ENCODE measurements at places on chromosomes 16 and 17. TPM values are rescaled to one million over a fixed set of nuclear protein-coding genes. Genes with fewer than 3 reads are reported as not detected.

The CETP gene
- total RNA-seq: not detected

The ZPBP2 gene
- total RNA-seq: not detected

The SPATA33 gene
- 17.8 TPM for total RNA-seq

The DHRS7C gene
- total RNA-seq: not detected

DNA sequence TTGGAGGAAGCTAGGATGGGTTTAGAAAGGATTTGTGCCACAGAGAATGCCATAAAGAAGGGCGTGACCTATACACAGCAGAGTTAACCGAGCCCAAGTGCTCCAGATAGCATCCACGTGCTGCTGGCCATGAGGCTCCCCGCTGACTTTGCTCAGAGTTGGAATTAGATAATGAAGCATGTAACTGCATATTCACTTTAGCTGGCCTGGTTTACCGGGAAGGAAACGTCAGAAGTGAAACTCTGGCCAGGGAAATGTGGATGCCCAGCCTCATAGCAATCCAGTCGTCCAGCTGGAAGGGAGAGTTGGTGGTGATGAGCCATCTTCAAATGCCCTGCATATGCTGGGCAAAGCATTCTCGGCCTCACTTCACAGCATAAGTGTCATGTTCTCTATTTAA lies 6.1 kb downstream of the KRT35 start:
- H3K4me3 ChIP-seq: no peak overlapping the region
- no peak overlapping the region for H3K27ac ChIP-seq

- H3K36me3 ChIP-seq: no peaks in the 10 kb centered on the region
- no peaks in the 10 kb centered on the region for H3K4me1 ChIP-seq
- no peaks in the 10 kb centered on the region for H3K27me3 ChIP-seq
- no peak for DNase-seq
- H3K4me3 ChIP-seq: no peak overlapping the region
Measured at GRCh38 chr17:47235506-47235905, 18.1 kb upstream of the ITGB3 start.

- no peak overlapping the region for H3K4me3 ChIP-seq
- H3K27ac ChIP-seq: no peak overlapping the region
- H3K27me3 ChIP-seq: no peaks in the 10 kb centered on the region
Measured at GRCh38 chr16:67421030-67421429, 4.8 kb upstream of the ZDHHC1 start.

GRCh38 chr17:80872001-80872500 lies 119.6 kb upstream of the CHMP6 start:
- no peak for DNase-seq
- H3K4me1 ChIP-seq: peaks cover 6% of the 10 kb centered on the region
- H3K4me3 ChIP-seq: no peak overlapping the region
- H3K27ac ChIP-seq: no peak overlapping the region
- H3K36me3 ChIP-seq: peaks cover 14% of the 10 kb centered on the region
- no peaks in the 10 kb centered on the region for H3K27me3 ChIP-seq

- no peaks in the 10 kb centered on the region for H3K27me3 ChIP-seq
- no peak overlapping the region for H3K27ac ChIP-seq
- no peak for DNase-seq
- H3K36me3 ChIP-seq: peaks cover 55% of the 10 kb centered on the region
Measured at GRCh38 chr16:49727611-49728010, 128.3 kb downstream of the ZNF423 start.

GRCh38 chr17:10051112-10051511 lies 146.0 kb upstream of the RCVRN start:
- H3K36me3 ChIP-seq: 0 out of 2 replicates have a peak, but pooled peaks cover 2% of the 10 kb centered on the region
- peaks cover 3% of the 10 kb centered on the region for H3K4me1 ChIP-seq
- no peak overlapping the region for H3K4me3 ChIP-seq
- H3K27me3 ChIP-seq: no peaks in the 10 kb centered on the region
- DNase-seq: no peak

GRCh38 chr16:25093208-25094061 lies 18.1 kb upstream of the LCMT1 start:
- no peaks in the 10 kb centered on the region for H3K27me3 ChIP-seq
- H3K4me1 ChIP-seq: no peaks in the 10 kb centered on the region
- no peaks in the 10 kb centered on the region for H3K36me3 ChIP-seq
- no peak overlapping the region for H3K27ac ChIP-seq

DNA sequence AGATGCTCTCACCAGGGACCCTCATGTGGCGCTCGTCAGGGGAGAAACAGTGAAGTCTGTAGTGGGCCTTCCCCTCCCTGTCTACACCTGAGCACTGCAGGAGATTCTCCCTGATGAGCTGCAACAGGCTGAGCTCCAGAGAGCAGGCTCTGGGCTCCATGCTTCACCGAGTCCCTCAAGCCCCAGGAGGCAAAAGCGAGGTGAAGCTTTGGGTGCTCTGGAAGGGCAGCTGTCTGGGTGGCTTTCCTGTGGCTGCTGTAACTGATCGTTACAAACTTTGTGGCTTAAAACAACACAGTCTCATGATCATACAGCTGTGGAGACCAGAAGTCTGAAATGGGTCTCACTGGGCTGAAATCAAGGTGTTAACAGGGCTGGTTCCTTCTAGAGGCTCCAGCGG lies 12.1 kb upstream of the CD300LD start:
- H3K27ac ChIP-seq: no peak overlapping the region
- H3K4me3 ChIP-seq: no peak overlapping the region
- no peaks in the 10 kb centered on the region for H3K36me3 ChIP-seq

GRCh38 chr17:81682565-81683207 lies 911 bp downstream of the ARL16 start:
- H3K4me1 ChIP-seq: no peaks in the 10 kb centered on the region
- no peak for DNase-seq
- no peak overlapping the region for H3K27ac ChIP-seq
- H3K27me3 ChIP-seq: no peaks in the 10 kb centered on the region
- peaks cover 13% of the 10 kb centered on the region for H3K36me3 ChIP-seq

DNA sequence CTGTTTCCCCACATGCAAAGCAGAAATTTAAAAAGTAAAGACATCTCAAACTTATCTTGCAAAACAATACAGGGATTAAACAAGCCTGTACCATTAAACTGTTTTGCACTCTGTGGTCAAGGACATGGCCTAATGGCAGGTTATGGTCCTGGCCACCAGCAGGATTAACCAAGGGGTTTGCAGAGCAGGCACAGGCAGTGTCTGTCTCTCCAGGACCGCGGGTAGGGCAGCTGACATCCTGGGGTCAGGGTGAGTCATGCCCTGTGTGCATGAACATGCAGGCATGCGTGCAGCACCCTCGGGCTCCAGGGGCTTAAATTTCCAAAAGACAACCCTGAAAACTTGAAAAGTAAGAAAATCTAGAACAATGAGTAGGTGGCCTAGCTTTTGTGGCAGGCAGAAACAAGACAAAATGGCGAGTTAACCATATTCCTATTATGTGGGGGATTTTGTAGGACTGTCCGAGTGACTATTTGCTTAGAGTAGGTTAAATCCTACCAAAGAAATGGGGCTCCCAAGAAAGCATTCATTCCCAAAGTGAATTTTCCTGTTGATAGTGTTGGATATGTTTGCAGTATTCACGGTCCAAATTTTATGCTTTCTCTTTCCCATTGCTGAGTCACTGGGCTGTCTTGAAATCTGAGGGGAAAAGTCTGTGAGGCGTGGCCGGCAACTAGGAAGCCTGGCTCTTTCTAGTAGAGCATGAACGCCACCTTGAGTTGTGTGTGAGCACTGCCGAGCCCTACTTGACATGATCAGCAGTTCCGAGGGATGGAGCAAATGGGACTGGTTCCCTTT lies 158.4 kb upstream of the FAM20A start:
- DNase-seq: peak; percentile 95
- H3K27me3 ChIP-seq: no peaks in the 10 kb centered on the region
- H3K27ac ChIP-seq: no peak overlapping the region
- no peaks in the 10 kb centered on the region for H3K4me1 ChIP-seq
- peaks cover 28% of the 10 kb centered on the region for H3K36me3 ChIP-seq

DNA sequence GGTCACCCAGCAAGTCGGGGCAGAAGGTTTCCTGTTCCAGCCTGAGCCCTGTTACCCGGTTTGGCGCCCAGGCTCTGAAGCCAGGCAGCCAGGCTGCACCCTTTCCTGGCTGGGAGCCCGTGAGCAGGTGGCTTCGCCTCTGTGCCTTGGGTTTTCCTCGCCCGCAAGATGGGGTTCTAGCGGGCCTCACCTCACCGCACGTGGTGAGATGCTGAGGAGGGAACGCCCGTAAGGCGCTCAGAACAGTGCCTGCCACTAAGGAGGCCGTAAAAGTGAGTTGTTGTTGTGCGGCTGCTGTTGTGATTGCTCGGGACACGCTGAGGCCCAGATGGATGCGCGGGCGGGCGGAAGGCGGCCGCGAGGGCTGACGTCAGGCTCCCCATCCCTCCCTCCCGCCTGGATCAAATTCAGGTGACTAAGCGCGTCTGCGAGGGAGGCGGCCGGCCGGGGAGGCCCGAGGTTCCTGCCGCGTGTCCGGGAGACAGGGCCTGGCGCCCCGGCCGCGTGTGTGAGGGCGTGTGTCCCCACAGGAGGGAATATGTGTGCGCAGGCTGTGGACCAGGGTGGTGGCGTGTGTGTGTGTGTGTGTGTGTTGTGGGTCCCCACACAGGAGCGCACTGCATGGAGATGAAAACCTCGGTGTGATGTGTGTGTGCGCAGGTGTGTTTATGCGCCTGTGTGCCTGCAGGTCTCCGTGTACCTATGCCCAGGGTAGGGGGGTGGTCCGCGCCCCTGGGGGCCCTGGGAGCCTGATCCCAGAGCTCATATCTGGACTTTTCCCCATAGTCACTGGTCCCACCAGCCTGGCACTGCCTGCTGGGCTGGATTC lies 4.3 kb downstream of the CAMKK1 start:
- no peak overlapping the region for H3K27ac ChIP-seq
- H3K4me3 ChIP-seq: no peak overlapping the region
- DNase-seq: peak; percentile 92
- H3K4me1 ChIP-seq: peaks cover 2% of the 10 kb centered on the region

GRCh38 chr16:31899505-31899904 lies 25.9 kb downstream of the ZNF267 start:
- H3K27me3 ChIP-seq: no peaks in the 10 kb centered on the region
- DNase-seq: no peak
- H3K27ac ChIP-seq: no peak overlapping the region
- no peaks in the 10 kb centered on the region for H3K4me1 ChIP-seq

GRCh38 chr17:32746280-32746679 lies 130.6 kb downstream of the MYO1D start:
- no peak overlapping the region for H3K27ac ChIP-seq
- no peak for DNase-seq
- no peaks in the 10 kb centered on the region for H3K27me3 ChIP-seq
- no peak overlapping the region for H3K4me3 ChIP-seq

DNA sequence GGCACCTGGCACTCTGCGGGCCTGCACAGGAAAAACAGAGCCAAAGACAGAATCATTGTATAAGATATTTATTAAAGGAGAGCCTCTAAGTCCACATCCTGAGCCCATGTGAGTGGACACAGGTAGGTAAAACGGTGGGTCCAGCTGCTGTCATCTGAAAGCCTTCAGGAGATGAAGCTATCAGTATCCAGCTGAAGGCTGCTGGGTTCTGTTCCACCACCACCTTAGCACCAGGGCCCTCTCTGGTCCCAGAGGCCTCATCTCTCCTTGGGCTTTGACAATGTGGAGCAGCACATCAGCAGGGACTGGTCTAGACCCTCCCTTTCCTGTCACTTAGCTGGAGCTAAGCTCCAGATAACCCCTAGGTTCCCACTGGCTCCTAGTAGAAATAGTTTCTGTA lies 7.3 kb downstream of the TMEM106A start:
- H3K27me3 ChIP-seq: no peaks in the 10 kb centered on the region
- H3K27ac ChIP-seq: no peak overlapping the region
- peaks cover 1% of the 10 kb centered on the region for H3K36me3 ChIP-seq

GRCh38 chr17:82065193-82065637 lies 389 bp downstream of the DUS1L start:
- no peaks in the 10 kb centered on the region for H3K4me1 ChIP-seq
- H3K27ac ChIP-seq: no peak overlapping the region
- H3K27me3 ChIP-seq: no peaks in the 10 kb centered on the region
- peaks cover 11% of the 10 kb centered on the region for H3K36me3 ChIP-seq
- no peak for DNase-seq

GRCh38 chr17:2187758-2188157 lies 115.8 kb downstream of the SMG6 start:
- H3K27me3 ChIP-seq: no peaks in the 10 kb centered on the region
- peaks cover 9% of the 10 kb centered on the region for H3K4me1 ChIP-seq
- H3K36me3 ChIP-seq: peaks cover 12% of the 10 kb centered on the region
- H3K4me3 ChIP-seq: no peak overlapping the region
- no peak for DNase-seq

DNA sequence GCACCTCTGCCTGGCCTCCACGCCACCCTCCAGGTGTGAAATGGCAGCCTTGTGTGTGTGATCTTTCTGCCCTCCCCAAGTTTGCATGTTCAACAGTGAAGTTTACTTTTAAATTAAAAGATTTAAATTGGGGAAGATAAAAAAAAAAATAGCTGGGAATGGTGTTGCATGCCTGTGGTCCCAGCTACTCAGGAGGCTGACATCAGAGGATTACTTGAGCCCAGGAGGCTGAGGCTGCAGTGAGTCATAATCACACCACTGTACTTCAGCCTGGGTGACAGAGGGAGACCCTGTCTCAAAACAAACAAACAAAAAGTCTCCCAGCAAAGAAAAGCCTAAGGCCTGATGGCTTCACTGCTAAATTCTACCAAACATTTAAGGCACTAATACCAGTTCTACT lies 35.4 kb upstream of the RNF43 start:
- no peaks in the 10 kb centered on the region for H3K27me3 ChIP-seq
- H3K36me3 ChIP-seq: no peaks in the 10 kb centered on the region
- no peaks in the 10 kb centered on the region for H3K4me1 ChIP-seq
- H3K4me3 ChIP-seq: no peak overlapping the region
- no peak for DNase-seq

GRCh38 chr16:74296104-74296431 lies 546 bp upstream of the PSMD7 start:
- no peak for DNase-seq
- H3K4me3 ChIP-seq: peak overlapping the region; percentile 95
- H3K27ac ChIP-seq: no peak overlapping the region
- H3K36me3 ChIP-seq: peaks cover 16% of the 10 kb centered on the region
- no peaks in the 10 kb centered on the region for H3K27me3 ChIP-seq
- no peaks in the 10 kb centered on the region for H3K4me1 ChIP-seq

GRCh38 chr16:1295465-1295864 lies 14.0 kb upstream of the UBE2I start:
- H3K36me3 ChIP-seq: no peaks in the 10 kb centered on the region
- no peaks in the 10 kb centered on the region for H3K27me3 ChIP-seq
- H3K27ac ChIP-seq: no peak overlapping the region

DNA sequence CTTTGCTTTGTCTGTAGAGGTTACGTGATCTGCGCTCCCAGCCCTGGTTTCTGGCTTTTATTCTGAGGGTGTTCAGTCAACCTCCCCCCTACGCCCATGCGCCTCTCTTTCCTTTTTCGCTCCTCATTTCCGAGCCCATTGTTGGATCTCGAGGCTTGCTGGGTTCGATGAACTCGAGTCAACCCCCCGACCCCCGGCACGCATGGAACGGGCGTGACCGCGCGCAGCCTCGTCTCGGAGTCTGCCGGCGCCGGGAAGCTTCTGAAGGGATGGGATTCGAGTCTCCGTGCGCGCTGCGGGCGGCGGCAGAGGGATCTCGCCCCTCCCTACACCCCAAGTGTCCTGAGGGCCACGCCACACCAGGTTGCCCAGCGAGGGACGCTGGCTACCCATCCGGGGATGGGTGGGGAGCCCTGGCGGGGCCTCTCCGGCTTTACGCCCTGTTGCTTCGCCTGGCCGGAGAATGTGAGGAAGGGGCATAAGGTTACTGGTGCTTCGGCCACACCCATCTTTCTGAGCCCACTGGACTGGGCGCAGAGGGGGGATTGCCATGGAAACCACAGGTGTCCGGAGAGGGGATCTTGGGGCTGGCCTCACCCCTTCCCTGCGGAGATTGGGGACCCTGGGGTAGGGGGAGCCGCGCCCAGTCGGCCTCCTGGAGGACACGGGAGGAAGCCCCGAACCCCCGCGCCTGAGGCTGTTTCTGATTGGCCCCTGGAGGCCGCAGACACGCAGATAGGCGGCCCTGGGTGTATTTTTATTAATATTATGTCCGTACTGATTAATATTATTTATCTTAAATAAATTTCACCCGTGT lies 1.8 kb downstream of the MAPT start:
- no peak for DNase-seq
- no peak overlapping the region for H3K27ac ChIP-seq
- H3K4me3 ChIP-seq: peak overlapping the region; percentile 52
- H3K36me3 ChIP-seq: no peaks in the 10 kb centered on the region
- no peaks in the 10 kb centered on the region for H3K4me1 ChIP-seq
